ENCODE measurements at places on chromosomes 4 and X.
A peak's percentile ranks its signal among the peaks of the same experiment; 100 is the strongest.

DNA sequence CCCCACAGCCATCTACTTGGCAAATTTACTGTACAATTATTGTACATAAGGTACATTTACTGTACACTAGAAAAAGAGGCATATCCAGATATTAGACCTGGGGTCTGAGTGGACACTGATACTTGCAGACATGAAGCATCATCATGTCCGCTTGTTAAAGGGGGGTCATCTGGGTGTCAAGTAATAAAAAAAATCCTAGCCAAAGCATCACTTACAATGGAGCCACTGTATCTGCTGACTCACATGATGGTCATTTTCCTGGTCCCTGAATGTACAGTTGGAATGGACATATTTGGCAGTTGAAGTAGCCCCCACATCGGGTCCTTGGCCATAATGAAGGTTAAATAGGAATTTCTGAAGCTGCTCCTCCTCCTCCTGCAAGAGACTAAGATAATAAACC lies 228.8 kb downstream of the THOC2 start:
- DNase-seq: no peak

DNA sequence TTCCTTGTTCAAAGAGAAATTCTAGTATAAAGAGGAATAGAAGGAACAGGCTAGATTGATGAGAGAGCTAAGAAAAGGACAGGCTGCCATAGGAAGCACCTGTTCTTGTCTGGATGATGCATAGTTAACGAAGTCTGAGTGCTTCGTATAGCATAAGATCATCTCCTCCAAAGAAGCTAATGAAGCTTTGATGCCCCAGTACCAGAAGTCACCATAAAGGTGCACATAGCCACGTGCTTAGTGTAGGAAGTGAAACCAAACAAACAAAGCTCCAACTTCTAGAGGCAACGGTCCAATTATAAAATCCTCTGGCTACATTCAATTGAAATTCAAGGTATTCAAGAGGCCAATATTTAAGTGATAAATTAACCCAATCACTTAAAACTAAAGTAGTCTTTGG lies 31.0 kb downstream of the AFAP1 start:
- no peak for DNase-seq

DNA sequence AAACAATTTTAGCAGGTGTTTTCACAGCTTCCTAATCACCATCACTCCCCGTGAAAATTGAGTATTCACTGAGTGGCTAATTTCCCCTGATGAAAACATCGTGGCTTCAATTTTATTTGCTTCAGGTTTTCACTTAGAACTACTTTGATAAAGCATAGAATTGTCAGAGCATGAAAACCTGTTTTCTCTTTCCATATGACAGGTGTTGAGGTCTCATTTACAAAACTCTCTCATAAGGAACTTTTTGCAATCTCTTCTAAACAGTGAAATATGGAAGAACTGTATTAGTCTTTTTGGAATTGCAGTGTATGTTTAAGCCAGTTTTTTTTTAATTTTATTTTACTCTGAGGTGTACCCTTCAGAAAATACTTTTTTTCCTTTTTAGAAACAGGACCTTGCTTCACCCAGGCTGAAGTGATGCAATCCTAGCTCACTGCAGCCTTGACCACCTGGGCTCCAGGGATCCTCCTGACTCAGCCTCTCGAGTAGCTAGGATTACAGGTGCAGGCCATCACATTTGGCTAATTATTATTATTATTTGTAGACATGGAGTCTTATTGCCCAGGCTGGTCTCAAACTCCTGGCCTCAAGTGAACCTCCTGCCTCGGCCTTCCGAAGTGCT lies 111.2 kb upstream of the RAPGEF2 start:
- DNase-seq: no peak

DNA sequence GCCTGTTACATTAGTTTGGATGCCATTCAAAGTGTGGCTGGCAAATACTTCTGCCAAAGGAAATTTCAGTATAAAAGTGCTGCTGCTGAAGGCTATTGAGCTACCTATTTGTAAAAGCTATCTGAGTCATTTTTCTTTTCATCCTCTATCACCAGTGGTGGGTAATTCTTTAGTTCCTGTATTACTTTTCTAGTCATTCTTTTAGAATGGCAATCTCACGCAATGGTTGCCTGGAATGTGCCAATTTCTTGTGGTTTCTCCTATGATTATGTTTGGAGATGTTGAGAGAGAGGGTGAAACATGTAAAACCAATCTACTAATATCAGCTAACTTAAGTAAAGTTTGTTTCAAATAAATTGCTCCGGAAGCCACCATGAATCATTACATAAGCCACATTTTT lies 685.0 kb downstream of the RAPGEF2 start:
- peak; percentile 33 for DNase-seq

DNA sequence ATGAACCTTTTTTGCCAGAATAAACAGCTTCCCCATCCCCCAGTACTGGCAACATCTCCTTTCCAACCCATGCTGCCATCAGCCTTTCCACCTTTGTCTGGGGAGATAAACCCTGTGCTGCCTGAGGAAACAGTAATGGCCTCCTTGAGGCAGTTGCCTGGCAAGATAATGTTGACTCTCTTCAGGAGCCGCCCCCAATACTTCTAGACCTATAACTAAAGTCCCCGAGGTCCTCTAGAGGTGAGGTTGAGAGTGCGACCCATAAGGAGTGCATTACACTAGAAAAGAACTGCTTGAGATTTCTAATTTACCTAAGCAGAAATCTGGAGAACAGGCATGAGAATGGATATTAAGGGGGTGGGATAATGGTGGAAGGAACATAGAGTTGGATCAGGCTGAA lies 963.2 kb upstream of the PCDH7 start:
- DNase-seq: no peak

DNA sequence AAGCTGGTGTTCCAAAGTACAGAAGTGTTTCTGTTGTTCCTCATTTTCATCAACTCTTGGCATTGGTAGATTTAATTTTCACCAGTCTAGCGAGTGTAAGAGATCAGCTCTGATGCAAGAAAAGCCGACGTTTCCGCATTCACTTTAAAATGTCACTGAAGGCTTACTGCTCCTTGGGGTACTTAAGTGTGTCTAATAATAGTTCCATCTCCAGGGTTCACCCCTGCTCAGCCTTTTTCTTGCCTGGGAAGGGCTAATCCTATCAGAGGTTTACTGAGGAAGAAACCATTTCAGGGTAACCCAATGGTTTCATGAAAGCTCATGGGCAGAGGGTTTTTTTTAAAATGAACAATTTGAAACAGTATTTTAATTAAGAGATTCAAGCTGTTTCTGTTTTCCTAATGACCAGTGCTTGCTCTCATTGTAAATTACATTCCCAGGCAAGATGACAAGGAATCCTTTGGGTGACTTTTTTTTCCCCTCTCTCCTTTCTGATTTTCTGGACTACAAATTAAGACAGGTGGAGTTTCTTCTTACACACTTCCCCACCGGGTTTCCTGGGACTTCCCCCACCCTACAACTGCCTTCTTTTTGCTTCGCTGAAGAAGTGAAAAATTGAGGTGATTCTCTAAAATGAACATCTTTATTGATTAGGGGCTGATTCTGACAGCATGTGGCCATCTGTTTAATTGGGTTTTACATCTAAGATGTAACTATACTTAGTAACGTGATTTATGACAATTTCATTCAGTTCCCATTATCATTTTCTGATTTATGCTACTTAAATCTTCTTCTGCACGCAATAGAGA lies 78.7 kb upstream of the CBLL2 start:
- DNase-seq: no peak

DNA sequence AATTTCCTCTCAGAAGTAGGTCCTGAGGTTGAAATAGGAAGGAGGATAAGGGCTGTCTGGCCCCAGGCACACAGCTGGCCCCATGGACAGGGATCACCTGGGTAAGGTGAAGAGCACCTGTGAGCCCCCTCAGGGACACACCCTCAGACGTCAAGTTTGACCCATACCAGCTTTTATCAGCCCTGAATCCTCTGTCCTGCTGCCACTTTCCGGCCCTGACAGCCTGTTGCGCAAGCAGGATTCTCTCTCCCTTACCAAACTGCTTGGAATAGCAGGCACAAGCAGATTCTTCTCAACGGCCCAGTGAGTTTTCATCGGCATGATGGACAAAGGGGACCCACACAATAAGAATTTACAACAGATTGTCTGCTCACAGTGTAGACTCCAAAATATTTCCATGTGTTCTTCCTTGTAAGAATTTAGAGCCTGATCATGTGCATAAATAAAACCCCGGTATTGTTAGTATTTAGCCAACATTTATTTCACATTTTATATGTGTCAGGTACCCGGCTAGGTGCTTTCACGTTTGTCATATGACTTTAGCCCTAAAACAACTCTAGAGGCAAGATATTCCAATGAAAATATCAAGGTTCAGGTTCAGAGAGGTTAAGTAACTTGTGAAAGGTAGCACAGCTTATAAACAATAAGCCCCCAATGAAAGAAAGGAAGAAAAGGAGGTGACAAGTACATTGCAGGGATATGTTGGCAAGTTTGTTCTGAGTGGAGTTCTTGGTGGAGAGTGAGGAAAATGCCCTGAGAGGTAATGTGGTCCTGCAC lies 107.2 kb upstream of the KIT start:
- no peak for DNase-seq

- DNase-seq: no peak
Observed at GRCh38 chr4:116925900-116926457, 159.4 kb downstream of the TRAM1L1 start.

DNA sequence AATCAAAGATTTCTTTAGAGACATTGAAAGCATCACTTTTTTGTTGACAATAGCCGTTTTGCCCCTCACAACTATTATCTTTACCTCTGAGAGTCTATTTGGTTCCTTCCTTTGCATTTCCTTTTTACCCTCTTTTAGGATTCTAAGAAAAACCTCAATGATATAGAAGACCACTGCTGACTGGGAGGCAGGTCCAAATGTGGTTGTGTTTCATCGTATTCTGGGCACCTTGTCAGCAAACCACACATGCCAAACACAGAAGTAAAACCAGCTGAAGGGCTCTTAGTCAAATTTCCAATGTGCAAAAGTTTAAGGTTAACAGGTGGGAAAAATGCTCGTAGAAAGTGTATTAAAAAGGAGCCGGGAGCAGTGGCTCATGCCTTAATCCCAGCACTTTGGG lies 5.1 kb upstream of the PRMT9 start:
- no peak for DNase-seq

DNA sequence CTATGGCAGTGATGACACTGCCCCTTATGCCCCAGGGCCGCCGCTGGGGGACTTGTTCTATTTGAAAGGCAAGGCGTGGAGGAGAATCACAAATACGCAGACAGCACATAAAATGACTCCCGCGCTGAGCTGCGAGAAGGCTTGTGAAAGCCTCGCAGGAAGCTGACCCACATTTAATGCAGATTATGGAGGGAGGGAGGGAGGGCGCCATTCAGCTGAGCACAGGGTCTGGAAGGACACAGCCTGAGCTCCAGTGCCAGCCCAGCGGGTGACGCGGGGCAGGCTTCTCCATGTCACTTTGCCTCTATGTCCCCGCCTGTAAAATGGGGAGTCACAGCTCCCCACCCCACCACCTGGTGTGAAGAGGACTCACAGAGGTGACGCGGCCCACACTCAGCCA lies 14.3 kb downstream of the ABLIM2 start:
- DNase-seq: no peak

DNA sequence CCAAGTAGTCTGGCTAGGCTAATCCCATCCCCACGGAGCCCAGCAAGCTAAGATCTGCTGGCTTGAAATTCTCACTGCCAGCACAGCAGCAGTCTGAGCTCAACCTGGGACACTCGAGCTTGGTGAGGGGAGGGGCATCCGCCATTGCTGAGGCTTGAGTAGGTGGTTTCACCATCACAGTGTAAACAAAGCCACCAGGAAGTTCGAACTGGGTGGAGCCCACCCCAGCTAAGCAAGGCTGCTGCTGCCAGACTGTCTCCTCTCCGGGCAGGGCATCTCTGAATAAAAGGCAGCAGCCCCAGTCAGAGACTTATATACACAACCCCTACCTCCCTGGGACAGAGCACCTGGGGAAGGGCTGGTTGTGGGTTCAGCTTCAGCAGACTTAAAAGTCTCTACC lies 639.6 kb downstream of the IQCM start:
- no peak for DNase-seq

DNA sequence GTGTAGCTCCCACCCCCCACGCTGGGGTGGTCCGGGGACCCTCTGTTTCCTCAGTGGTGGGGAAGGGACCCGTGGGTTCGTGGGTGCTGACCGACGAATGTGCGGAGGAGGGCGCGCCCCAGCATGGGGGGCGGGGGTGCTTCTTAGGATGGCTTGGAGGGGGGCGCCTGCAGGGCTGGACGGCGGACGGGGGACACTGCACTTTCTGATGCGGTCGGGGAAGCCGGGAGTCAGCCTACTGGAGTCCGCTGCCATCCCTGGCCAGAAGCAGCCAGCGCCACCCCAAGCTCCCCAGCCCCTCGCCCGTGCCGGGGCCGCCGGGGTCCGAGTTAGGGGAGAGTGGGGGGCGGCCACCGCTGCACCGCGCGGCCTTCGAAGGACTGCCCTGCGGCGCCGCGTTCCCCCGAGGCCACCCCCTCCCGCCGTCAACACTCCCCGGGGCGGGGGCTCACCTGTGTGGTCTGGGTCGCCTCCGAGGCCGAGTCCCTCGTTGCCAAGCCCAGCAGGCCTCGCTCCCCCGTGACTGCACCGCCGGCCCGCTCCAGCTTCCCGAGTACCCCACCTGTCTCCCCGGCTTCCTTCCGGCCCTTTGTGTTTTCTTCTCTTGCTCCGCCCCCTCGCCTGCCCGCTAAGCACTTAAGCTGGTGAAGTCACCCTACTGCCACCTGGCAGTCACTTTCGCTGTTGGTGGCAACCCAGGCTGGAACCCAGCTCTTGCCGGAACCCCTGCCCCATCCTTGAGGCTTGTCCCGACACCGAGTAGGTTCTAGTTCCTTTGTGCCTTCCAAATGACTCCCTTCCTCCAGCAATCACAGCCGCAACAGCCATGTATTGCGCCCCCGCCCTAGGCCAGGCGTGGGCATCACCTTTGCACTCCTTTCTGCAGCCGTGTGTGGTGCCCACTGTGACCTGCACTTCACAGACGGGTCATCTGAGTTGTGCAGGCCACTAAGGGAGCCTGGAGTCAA lies at the start of gene OCIAD2:
Gene OCIAD2, minus strand, starts transcription at position 569 of the 968 bp plus-strand sequence. CDS start 2,225 bp downstream, outside the sequence.
- DNase-seq: peak; percentile 76

GRCh38 chrX:28022371-28022770 lies 41.1 kb upstream of the DCAF8L1 start:
- DNase-seq: no peak

DNA sequence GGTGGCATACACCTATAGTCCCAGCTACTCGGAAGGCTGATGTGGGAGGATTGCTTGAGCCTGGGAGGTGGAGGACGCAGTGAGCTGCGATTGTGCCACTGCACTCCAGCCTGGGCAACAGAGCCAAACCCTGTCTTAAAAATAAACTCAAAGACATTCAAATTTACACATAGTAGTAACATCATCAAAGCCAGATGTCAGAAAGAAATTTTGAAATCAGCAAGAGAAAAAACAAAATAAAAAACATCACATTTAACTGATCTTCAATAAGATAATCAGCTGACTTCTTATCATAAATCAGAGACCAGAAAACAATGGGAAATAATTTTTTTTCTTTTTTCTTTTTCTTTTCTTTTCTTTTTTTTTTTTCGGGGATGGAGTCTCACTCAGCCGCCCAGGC lies 78.9 kb upstream of the ZCCHC13 start:
- DNase-seq: no peak

- DNase-seq: no peak
Observed at GRCh38 chr4:110702326-110702725, 79.4 kb upstream of the PITX2 start.

DNA sequence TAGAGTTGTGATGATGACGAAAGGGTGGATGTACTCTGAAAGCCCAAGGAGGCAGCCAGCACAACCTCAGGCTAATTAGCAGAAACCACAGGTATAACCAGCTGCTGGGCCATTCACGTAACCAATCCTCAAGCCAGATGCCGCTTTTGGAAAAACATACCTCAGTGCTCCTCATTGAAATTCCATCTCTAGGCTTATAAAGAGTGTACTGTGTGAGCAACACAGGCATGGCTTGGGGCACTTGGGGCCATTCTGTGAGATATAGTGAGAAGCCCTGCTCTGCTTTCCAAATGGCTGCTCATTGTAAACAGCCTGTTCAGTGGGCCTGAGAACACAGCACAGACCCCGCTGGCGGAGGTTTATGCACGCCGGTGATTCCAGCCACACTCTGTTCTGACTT lies 182.1 kb upstream of the HHIP start:
- no peak for DNase-seq
